SK-N-SH (cell line): ENCODE measurements at places on chromosomes 16 and 17.

GRCh38 chr17:44995436-44996001, 27.4 kb upstream of the C1QL1 start:
- no peak for DNase-seq

DNA sequence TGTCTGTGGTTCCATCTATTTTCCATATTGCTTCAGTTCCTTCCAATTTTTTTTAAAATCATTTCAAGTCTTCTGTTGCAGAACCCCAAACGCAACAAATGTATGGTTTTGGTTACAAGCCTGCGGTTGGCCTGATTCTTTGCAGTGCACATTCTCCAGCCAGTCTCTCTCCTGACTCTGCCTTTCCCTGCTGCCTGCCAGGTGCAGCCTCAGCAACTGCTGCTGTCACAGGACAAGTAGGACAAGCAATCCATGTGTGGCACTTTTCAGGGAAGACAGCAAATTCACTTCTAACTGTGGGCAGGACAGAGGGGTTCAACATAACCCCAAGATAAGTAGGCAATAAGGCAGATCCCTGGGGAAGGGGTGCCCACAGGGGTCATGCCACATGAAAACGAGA, 24.2 kb downstream of the EMP2 start:
- DNase-seq = no peak

DNA sequence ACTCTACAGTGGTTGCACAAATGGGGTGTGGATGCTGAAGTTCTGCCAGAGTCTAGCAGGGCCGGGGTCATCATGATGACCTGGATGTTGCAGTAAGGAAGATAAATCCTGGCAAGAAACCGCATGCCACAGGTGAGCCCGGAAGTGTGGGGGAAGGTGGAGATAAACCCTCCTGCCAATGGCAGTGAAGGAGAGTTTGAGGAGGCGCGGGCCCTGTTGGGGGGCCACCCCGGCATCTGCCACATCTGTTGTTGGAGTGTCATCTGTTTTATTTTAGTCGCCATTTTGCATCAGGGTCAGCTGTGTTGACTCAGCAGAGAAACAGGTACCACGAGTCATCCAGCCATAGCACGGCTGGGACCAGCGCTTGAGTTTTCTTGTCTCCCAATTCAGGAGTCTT, 173.8 kb upstream of the CHMP6 start:
- DNase-seq = peak; percentile 35

- no peak for DNase-seq
Observed at GRCh38 chr16:8346294-8346693, 244.0 kb downstream of the TMEM114 start.

DNA sequence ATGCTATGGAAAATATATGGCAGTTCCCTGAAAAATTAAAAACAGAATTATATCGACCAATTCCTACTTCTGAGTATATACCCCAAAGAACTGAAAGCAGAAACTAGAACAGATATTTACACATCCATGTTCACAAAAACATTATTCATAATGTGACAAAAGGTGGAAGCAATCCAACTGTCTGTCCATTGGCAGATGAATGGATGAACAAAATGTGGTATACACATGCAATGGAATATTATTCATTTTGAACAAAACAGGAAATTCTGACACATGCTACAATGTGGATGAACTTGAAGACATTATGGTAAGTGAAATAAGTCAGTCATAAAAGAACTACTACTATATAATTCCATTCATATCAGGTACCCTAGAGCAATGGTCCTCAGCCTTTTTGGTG, 263.5 kb upstream of the AXIN2 start:
- DNase-seq = no peak
